ENCODE measurements at places on chromosomes 7 and 10.

- no peak for DNase-seq
Measured at GRCh38 chr10:63965846-63966245, 444.6 kb downstream of the REEP3 start.

DNA sequence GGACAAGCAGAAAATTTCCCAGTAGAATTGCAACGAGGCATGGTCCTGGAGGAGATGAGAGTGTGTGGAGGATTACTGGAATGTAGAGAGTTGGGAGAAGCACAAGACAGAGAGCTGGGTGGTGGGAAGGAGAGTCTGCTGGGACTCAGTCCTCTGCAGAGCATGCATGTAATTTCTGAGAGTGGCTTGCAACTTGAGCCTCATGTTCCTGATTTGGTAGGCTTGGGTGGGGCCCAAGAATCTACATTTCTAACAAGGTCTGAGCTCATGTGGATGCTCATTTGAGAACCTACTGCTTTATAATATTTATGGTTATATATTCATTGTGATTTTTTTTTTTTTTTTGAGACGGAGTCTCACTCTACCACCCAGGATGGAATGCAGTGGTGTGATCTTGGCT, 317.9 kb upstream of the COBL start:
- DNase-seq, result no peak

DNA sequence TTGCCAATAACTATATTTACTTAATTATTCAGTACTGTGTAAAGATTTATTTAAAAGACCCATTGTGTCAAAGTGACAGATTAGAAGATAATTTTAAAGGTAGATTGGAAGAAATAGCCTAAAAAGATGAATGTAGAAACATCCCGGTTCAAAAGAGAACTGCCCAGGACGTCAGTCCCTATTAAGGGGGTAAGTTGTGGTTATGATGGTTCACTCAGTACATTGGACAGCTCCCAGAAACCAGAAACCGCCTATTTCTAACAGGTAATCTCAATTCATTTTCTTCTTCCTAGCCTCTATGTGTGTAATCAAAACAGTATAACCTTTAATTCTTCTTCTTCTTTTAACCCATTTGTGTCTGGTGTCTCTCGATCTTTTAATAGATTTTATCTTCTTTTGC, 1.5 kb upstream of the FERD3L start:
- DNase-seq, result peak; percentile 17

GRCh38 chr7:107133396-107133795, 35.4 kb upstream of the HBP1 start:
- DNase-seq, result no peak

- DNase-seq, result peak; percentile 75
Measured at GRCh38 chr10:101617102-101617823, 29.1 kb downstream of the DPCD start.

GRCh38 chr7:5225616-5226290, 35.7 kb downstream of the WIPI2 start:
- no peak for DNase-seq

DNA sequence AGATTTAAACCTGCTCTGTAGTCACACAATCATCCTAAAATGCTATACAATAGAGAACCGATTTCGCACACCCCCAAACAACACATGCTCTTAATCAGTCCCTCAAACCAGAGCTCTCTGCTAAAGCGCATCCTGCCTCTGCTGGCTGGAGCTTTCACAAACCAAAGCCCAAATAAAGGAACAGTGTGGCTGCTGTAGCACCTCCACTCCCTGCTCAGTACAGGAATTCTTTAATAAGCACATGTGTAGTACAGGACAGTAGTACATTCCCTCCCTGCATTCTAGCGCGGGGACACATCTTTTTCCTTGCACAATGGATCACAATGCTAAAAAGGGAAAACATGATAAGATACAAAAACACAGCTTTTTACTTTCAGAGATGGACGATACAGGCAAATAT, 684.6 kb downstream of the MAGI2 start:
- no peak for DNase-seq

- no peak for DNase-seq
Measured at GRCh38 chr10:133079836-133080682, 7.7 kb upstream of the ADGRA1 start.

DNA sequence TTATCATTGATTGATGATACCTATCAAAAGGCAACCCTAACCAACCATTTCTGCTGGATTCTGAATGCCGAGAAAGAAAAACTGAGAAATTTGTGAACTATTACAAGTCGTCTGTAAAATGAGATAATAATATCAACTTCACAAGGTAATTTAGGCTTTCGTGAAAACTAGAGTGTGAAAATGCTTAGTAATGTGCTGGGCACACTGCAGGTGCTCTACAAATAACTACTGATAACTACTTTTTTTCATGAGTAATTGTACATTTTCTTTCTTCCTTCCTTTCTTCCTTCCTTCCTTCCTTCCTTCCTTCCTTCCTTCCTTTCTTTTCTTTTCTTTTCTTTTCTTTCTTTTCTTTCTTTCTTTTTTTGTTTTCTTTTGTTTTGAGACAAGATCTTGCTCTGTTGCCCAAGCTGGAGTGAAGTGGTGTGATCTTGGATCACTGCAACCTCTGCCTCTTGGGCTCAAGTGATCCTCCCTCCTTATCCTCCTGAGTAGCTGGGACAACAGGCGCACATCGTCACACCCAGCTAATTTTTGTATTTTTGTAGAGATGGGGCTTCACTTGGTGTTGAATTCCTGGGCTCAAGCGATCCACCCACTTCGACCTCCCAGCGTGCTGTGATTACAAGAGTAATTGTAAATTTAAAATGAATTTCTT, 42.9 kb downstream of the BMPR1A start:
- DNase-seq, result no peak

DNA sequence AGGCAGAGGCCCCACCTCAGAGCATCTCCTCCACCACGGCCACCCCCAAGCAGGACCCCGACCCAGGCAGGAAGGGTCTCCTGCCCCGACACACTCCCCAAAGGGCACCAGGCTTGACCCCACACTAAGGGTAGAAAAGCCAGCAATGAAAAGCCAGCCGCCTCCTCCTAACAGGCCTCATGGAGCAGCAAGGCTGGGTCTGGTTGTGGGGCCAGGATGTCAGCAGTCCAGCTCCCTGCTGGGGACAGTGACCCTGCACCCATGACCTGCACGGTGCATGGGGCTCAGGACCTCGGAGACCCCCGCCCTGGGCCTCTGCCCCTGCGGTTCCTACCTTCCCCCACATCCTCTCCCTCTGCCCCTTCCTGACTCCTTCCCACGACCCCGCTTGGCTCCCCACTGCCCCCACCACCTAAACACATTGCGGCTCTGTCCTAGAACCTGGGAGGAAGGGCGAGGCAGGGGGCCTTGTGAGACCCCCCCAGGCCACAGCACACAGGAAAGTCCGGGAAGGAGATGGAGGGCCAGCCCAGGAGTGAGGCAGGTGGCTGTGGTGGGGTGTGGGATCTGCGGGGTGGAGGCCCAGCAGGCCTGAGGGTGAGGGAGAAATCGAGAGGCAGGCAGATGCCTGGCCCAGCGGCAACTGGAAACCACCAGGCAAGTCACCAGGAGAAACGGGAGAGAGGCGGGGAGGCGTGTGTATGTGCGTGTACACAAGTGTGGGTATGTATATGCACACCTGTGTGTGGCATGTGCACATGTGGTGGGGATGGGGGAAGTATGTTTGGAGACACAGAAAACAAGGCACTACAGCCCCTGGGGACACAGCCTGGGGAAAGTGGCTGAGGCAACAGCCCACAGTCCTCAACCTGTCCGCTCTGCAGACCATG, 229.9 kb downstream of the MAD1L1 start:
- DNase-seq, result no peak

DNA sequence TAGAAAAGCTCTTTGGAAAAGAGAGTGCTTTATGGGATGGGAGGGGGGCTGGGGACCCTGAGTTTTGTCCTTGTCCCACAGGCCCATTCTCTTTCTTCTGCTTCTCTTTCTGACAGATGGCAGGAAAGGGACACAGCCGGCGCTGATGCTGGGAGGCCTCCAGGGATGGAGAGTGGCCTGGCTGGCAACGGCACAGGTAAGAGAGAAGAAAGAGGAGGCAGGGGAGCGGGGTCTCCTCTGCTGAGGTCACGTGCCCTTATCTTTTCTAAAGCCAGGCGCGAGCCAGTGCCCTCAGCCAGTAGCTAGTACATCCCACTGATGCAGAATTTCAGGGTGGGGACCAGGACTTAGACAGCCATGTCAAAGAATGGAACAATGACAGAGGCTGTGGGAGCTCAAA, 9.2 kb downstream of the ZNF775 start:
- no peak for DNase-seq

- DNase-seq, result peak; percentile 39
Measured at GRCh38 chr10:94630017-94630688, 53.4 kb upstream of the CYP2C18 start.

GRCh38 chr10:52770904-52771303, 1.7 kb downstream of the MBL2 start:
- no peak for DNase-seq

DNA sequence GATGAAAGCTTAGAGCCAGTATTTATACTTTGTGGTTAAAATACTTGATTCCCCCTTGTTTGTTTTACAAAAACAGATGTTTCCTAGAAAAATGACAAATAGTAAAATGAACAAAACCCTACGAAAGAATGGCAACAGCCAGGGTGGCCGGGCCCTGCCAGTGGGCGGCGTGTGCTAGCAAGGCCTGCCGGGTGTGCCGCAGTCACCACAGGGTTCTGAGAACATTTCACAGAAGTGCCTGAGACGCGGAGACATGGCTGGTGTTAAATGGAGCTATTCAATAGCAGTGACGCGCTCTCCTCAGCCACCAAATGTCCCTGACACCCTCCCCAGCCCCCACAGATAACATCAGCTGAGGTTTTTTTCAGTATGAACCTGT, 14.5 kb downstream of the GPR146 start:
- no peak for DNase-seq

- DNase-seq, result no peak
Measured at GRCh38 chr7:164882-165660, 27.3 kb upstream of the FAM20C start.

- DNase-seq, result peak; percentile 11
Measured at GRCh38 chr7:141073173-141073640, 657 bp upstream of the TMEM178B start.

- DNase-seq, result no peak
Measured at GRCh38 chr10:35722226-35722625, 80.1 kb upstream of the FZD8 start.

GRCh38 chr7:26868841-26869495, 4.6 kb upstream of the SKAP2 start:
- no peak for DNase-seq

DNA sequence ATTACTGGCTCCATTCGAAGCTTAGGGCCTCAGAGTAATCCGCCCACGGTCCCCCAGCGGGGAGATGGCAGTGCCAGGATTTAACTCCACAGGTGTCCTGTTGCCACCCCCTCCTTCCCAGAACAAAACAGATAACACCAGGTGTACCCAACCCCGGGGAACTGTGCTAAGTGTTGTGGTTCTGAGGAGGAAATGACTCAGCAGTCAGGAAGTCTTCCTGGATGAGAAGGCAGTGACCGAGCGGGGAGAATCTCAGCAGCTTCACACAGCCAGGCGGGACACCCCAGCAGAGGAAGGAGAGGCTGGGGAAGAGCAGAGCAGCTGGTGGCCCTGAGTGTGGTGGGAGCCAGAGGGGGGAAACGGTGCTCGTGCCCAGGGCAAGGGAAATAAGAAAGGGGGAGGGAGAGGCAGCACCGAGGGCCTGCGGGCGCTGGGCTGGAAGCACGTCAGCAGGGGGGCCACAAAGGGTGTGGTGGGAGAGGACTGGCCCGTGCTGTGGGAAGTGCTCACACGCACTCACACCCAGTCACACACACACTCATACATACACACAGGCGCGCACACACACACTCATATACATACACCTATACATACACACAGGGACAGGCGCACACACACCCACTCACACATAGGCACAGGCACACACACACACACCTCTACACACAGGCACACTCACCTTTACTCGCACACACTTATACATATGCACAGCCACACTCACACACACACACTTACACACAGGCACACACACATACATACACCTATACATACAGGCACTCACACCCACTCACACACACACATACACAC, 59.8 kb upstream of the CHST15 start:
- peak; percentile 66 for DNase-seq

DNA sequence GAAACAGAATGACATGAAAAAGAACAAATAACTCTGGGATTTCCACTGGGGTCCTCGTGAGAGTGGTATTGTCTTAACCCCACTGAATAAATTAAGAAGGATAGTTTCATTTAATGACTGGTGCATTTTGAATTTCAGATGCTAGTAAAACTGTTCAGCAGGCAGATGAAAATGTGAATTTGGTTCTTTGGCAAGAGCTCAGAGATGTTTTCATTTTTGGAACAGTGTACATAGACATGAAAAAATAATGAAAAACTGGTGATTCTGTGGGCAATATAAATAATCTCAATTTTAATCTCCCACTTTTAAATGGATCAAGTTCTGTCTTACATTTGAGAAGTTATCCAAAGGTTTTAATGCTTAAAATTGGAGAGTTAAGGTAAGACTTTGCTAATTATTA, 84.1 kb downstream of the TRIL start:
- DNase-seq, result no peak

- no peak for DNase-seq
Measured at GRCh38 chr7:129514683-129515082, 12.4 kb downstream of the SMKR1 start.

- no peak for DNase-seq
Measured at GRCh38 chr7:40709062-40709964, 574.5 kb downstream of the SUGCT start.

- DNase-seq, result no peak
Measured at GRCh38 chr7:118298771-118299170, 74.3 kb downstream of the ANKRD7 start.

DNA sequence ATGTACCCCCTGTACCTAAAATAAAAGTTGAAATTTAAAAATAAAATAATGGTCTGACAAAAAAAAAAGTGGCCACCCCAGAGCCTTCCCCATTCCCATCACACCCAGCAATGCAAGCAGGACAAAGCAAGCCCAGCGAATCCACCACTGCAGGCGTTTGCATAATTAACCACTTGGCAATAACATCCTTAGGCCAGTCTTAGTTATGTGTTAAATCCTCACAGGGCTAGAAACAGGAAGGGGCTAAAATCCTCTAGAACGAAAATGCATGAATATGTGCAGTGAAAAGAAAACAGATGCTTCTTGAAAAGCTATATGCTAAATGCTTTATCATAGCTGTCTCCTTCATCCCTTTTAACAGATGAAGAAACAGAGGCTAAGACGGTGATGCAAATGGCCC, 229.7 kb downstream of the GRID1 start:
- no peak for DNase-seq

GRCh38 chr7:111953611-111954010, 252.6 kb downstream of the DOCK4 start:
- no peak for DNase-seq

Data from GM10248 (cell line).